ENCODE measurements at places on chromosomes 1 and 21.
A peak's percentile ranks its signal among the peaks of the same experiment; 100 is the strongest.

- no peak for DNase-seq
Observed at GRCh38 chr1:179925922-179926849, 28.4 kb upstream of the CEP350 start.

GRCh38 chr1:34164771-34165391 lies at the start of gene CSMD2:
Gene CSMD2 (minus strand): TSS chr1:34165230. CDS start chr1:34165097, 133 bp downstream.
- peak; percentile 10 for DNase-seq

DNA sequence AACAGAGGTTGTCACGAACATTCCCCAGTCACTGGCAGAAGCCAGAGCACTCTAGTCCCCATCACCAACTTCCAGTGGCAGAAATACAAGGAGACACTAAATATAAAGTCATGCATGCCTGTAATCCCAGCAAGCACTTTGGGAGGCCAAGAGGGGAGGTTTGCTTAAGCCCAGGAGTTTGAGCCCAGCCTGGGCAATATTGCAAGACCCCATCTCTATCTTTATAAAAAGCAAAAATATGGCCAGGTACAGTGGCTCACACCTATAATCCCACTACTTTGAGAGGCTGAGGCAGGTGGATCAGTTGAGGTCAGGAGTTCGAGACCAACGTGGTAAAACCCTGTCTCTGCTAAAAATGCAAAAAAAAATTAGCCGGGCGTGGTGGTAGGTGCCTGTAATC lies 6.4 kb downstream of the CYB5RL start:
- no peak for DNase-seq

DNA sequence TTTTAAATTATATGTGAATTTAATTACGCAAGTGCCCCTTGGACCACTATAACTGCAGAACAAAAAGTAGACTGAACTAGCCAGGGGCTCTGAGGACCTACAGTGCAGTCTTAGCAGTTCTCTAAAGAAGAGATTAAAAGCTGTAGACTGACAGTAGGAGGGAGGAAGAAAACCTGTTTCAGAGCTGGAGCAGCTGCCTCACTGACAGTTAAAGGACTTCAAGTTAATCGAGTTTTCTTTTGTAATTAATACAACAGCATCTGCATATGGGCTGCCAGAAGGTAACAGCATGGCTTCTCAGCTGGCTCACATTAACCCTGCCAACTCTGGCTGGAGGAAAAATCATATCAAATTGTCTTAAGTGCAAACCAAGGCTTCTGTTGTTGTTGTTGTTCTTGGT lies 19.9 kb downstream of the DSTYK start:
- DNase-seq: peak; percentile 76

DNA sequence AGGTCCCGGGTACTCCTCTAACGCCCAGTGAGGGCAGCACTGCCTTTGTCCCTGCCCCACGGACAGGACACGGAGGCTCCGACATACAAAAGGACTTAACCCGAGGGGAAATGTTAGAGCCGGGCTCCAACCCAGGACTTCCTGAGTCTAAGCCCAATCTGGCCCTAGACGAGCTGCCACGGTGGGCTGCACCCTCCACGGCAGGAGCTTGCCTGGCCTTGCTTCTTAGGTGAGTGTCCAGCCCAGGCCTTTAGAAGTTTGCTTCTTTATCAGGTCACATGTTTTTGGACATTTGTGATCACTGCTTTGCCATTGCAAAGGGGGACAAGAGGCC lies 11.0 kb upstream of the TMEM200B start:
- DNase-seq: no peak

GRCh38 chr1:148161053-148161901 lies 9.2 kb upstream of the NBPF11 start:
- DNase-seq: no peak

GRCh38 chr1:61680500-61680899 lies 44.4 kb downstream of the TM2D1 start:
- DNase-seq: no peak

GRCh38 chr1:93676427-93676826 lies 5.2 kb downstream of the BCAR3 start:
- DNase-seq: no peak

DNA sequence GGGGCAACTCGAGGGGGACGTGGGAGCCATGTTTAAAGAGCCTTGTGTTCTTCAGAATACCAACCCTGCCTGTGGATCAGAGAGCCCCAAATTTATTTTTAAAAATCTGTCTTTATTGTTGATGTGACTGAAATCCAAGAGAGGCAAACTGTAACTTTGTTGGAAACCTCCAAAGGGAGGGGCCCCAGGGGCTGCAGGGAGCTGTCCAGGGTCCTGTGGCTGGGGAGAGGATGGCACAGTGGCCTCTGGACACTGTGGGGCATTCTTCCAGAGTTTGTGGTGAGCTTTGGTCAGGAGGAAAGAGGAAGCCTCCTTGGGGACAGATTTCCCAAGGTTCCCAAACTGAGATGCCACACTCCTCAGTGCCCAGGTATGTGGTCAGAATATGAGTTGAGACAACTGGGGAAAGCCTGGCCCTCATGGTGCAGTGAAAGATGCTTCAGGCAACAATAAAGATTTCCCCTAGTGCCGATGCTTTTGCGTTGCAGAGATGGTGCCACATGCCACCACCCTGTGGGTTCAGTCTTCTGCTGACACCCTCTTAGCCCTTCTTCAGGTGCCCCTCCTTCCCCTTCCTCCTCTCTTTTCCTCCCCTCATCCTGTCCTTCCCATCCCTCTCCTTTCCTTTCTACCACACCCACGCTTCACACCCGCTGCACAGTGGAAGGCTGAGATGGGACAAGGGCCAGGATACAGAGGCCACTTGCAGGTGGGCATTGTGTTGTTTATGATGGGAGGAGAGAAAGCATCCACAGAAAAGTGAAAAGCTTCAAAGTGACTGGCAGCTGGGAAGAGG lies 122.1 kb downstream of the UCK2 start:
- DNase-seq: no peak

DNA sequence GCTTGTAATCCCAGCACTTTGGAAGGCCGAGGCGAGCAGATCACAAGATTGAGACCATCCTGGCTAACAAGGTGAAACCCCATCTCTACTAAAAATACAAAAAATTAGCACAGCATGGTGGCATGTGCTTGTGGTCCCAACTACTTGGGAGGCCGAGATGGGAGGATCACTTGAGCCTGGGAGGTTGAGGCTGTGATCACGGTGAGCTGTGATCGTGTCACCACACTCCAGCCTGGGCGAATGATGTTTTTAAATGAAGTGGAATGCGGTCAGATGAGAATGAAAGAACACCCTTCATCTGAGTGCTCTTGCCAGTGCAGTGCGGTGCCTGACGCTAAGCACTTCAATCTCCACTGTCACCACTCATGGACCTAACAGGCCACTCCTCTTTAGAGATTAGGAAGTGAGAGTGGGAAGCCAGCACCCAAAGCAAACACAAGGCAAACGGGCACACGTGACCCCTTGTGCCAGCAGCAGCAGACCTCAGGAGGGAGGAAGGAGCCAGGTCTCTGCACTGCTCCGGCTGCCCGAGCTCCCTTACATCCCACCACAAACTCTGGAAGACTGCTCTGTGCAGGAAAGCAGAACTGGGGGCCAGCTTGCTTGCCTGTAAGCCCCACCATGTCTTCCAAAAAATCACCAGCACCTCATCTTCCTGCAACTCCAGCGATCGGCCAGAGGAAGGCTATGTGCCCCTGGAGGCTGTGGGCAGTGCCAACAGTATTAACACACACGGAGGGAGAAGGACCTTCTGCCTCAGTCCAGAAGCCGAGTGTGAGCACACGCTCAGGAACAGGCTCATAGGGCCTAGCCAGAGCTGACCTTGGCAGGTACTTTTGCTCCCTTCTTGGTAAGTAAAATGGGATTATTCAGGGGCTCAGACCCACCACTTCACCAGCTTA lies 9.7 kb downstream of the CTNNBIP1 start:
- no peak for DNase-seq

GRCh38 chr1:7302873-7303272 lies 468.2 kb upstream of the VAMP3 start:
- DNase-seq: no peak

DNA sequence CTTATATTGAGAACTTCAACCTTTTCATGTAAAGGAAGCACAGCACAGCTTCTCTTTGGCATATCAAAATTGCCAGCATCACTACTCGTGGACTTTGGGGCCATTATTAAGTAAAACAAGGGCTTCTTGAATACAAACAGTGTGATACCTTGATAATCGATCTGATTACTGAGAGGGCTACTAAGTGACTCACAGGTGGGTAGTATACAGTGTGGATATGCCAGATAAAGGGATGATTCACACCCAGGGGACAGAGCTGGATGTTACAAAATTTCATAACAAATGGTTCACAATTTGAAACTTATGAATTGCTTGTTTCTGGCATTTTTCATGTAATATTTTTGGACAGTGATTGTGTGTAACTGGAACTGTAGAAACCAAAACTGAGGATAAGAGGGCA lies 15.4 kb downstream of the HDAC1 start:
- no peak for DNase-seq

- DNase-seq: no peak
Observed at GRCh38 chr1:15836772-15837669, 10.5 kb upstream of the SPEN start.

DNA sequence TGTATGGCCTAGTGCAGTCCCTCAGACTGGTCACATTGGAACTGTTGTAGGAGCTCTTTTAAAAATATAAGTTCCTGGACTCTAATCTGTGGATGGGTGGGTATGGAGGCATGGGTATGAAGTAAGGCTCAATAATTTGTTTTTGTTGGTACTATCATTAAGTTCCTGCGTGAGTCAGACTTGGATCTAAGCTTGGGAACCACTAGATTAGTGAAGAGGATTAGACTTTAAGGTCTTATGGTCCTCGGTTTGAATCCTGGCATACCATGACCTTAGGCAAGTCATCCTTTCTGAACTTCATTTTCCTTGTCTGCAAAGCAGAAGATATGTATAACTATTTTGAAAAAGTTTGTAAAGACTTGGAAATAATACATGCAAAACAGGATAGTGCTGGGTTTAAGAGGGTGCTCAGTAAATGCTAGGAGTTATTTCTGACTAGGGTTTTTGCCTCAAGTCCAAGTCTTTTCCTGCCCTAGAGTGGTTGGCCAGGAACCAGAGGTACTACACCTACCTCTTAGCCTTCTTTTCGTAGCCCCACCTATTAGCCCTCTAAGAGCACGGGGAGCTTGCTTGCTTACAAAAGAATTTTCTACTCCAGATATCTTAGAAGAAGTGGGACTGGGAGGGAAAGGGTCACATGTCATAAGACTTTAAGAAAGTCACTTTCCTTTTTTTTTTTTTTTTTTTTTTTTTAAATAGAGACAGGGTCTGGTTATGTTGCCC lies 38.6 kb upstream of the METTL18 start:
- no peak for DNase-seq

- no peak for DNase-seq
Observed at GRCh38 chr1:56227401-56227800, 352.0 kb downstream of the PLPP3 start.

DNA sequence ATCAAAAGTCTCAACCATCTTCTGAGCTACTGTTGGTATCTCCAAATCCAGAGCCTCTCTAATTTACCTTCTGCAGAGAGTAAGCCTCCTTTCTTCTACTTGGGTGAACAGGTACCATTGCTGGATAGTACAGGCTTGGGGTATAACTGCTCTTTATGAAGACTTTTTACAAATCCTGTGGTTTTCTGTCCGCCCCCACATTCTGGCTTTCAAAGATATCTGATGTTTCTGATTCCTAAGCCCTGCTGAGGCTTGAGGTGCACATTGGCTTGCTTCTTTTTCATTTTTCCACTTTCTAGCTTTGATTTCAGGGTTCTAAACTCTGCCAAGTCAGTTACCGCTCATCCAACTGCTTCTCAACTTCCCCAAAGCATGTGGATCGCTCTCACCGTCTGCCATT lies 37.1 kb downstream of the TENT5C start:
- DNase-seq: no peak

- DNase-seq: peak; percentile 39
Observed at GRCh38 chr1:154351363-154352068, 26.2 kb downstream of the ATP8B2 start.

- DNase-seq: no peak
Observed at GRCh38 chr1:61348025-61348665, 265.8 kb downstream of the NFIA start.

- DNase-seq: no peak
Observed at GRCh38 chr1:203177470-203178039, 1.9 kb upstream of the MYBPH start.

- DNase-seq: no peak
Observed at GRCh38 chr1:203040513-203041275, 14.4 kb downstream of the PPFIA4 start.

GRCh38 chr1:43873851-43874250 lies 59.8 kb upstream of the ARTN start:
- no peak for DNase-seq

- no peak for DNase-seq
Observed at GRCh38 chr1:154115180-154115579, 39.7 kb downstream of the NUP210L start.

DNA sequence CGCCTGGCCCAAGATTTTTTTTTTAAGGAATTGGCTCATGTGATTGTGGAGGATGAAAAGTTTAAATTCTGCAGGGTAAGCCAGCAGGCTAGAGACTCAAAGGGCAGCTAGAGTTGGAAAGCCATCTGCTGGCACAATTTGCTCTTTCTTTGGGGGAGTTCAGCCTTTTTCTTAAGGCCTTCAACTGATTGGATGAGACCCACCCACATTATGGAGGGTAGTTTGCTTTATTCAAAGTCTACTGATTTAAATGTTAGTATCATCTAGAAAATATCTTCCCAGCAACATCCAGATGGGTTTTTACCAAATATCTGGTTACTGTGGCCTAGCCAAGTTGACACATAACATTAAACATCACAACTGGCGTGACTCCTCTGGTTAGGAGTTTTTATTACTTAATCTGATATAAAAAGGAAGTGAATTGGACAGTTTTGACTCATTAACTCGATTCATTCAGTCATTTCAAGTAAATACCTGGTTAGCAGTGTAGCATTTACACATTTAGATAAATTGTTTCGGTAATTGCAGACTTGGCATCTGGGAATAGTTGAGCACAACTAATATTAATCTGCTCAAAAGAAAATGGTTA lies 12.4 kb downstream of the HOOK1 start:
- no peak for DNase-seq

GRCh38 chr21:37780991-37781983 lies 135.0 kb downstream of the KCNJ6 start:
- DNase-seq: no peak

GRCh38 chr1:161827786-161828185 lies 61.7 kb downstream of the ATF6 start:
- DNase-seq: no peak

DNA sequence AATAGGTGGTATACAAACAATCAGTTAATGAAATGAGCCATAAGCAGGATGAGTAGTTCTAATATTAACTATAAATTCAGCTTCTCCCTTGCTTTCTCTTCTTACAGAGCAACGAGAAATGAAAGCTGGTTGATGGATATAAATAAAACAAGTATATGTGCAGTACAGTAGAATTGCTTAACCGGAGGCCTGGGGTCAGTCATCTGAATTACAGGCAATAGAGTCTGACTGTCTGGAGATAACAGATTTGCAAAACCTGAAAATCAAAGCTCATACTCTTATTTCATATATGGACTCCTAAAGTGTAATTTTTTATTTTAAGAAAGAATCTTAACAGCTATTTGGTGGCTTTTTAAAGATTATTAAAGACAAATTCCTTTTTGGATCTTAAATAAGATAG lies 43.1 kb upstream of the SGIP1 start:
- no peak for DNase-seq

GRCh38 chr1:158893654-158894053 lies 37.7 kb upstream of the PYHIN1 start:
- DNase-seq: no peak

All from NCI-H1694 (cell line).